ENCODE measurements at places on chromosomes 6 and 20.
A peak's percentile ranks its signal among the peaks of the same experiment; 100 is the strongest.

DNA sequence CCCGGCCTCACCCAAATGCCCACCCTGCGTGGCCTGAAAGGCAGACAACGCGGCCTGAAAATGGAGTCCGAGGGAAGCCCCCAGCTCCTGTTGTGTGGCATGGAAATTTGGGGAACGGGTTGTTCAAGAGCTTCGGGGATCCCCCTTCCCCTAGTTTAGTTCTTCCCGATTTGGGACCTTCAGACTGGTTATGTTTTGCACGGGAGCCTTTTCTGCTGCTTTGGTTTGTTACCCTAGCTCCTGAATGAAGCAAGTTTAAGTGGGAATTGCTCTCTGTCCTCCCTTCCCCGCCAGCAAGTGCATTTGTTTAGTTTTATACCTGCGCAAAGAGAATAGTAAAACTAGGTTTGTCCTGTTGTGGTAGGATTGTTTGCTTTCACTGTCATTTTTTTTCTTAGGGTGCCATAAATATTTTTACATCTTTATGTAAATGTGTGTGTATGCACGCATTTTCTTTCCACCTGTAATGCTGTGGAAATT, 604 bp downstream of the SH3BGRL2 start:
- DNase-seq = no peak

GRCh38 chr20:58571693-58572427, 56.7 kb upstream of the APCDD1L start:
- no peak for DNase-seq

- DNase-seq = no peak
These were observed 30.6 kb downstream of the SHLD1 start for GRCh38 chr20:5780846-5781217.

- no peak for DNase-seq
These were observed 54.2 kb downstream of the SYNDIG1 start for GRCh38 chr20:24523661-24524060.

- DNase-seq = peak; percentile 17
These were observed 130.2 kb upstream of the AKIRIN2 start for GRCh38 chr6:87832025-87832825.

- DNase-seq = no peak
These were observed 105.7 kb downstream of the CRYBG1 start for GRCh38 chr6:106466211-106466610.

- no peak for DNase-seq
These were observed 28.7 kb downstream of the COL11A2 start for GRCh38 chr6:33163540-33163939.

Measured in AG20443 (cell line).